ENCODE measurements at places on chromosomes 6 and 20.

DNA sequence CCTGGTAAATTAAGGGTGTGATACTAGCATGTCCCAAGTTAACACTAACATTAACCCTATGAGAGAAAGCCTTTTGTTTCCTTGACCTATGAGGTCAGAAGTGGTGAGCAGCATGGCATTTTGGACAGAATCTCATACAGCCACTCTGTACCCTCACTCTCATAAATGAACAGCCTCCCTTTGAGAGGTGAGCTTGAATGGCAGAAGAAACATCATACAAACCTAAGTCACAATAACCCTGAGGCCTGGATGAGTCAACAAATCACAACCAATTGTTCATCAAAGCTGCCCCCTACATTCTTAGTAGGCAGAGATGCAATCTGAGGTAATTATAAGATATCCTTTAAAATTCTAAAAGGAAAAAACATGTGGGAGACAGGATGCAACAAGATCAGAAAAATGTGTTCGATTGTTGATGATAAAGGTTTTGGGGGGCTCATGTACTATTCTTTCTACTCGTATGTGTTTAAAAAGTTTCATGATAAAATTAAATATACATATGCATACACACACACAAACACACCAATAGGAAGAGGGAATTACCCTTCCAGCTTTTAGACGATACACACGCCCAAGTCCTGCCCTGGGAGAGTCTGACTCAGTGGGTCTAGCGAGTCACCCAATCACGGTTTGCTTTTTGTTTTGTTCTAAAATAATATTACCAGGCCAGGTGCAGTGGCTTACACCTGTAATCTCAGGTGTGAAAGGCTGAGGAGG is 117.3 kb downstream of the ARHGAP18 start:
- no peak for DNase-seq

- DNase-seq, result no peak
Observed at GRCh38 chr6:123515715-123516114, 121.0 kb downstream of the TRDN start.

DNA sequence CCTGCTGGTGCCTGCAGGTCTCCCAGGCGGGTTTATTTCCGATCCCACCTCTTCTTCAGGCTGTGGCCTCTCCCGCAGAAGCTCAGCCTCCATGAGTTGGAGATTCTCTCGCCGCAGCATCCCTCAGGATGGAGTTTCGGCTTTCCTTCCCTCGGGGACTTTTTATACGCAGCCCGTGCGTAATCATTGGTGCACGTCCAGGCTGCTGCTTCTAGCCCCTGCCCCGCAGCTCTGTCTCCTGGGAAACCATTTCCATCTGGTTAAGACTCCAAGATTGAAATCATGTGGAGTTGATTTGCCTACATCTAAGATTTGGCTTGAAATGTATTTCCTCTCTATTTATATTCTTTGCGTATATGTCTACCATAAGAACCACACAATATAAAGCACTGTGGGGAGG is 46.7 kb upstream of the CARMIL1 start:
- DNase-seq, result no peak

- DNase-seq, result no peak
Observed at GRCh38 chr6:142627474-142627873, 317.5 kb downstream of the HIVEP2 start.

GRCh38 chr20:57381596-57382503 is 9.3 kb upstream of the RBM38 start:
- peak; percentile 59 for DNase-seq

GRCh38 chr6:121201105-121201504 is 133.2 kb downstream of the TBC1D32 start:
- no peak for DNase-seq

DNA sequence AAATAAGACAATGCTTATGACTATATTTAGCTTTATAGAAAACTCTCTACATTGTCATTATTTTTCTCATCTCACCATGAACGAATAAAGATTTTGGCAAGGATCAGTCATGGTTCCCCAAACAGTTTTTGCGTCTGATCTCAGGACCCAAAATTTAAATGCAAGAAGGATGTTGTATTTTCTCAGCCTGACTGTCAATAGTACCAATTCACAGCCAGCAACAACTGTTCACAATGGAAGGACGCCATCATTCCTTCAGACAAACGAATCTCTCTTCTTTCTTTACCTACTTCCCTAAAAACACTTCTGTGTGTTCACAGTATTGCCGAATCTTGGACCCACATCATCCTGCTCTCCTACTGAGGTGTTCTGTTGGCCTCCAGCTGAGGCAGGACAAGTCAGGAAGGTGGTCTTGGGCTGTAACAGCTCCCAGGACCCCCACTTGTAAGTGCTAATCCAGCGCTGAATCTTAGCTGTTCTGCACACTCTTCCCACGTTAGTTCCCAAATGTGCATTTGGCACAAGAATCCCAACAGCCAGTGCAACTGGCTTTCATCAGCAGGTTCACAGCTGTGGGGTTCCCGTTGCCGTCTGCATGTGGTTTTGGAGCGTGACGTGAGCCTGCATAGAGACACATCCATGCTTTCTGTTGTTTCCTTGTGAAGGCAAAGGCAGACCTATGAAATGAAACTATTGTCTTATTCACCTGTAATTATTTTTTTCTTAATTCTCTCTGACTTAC is 600.0 kb downstream of the QKI start:
- no peak for DNase-seq

DNA sequence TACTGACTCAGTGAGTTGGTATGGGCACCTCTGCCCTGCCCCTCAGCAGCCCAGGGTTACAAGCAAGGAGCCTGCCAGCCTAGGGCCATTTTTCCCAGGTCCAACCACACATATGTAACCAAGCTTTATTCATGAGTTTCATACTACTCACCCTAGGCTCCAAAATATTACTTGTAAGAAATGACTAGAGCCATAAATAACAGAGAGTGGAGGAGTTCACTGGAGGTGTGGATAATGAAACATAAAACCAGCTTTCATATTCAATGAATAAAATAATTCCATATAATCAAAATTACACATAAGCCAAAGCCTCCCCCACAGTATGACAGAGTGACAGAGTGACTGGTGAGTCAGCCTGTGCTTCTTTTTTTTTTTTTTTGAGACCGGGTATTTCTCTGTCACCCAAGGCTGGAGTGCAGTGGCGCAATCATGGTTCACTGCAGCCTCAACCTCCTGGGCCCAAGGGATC is 229.8 kb upstream of the SASH1 start:
- DNase-seq, result no peak

- DNase-seq, result no peak
Observed at GRCh38 chr6:133083248-133083967, 157.7 kb upstream of the EYA4 start.

DNA sequence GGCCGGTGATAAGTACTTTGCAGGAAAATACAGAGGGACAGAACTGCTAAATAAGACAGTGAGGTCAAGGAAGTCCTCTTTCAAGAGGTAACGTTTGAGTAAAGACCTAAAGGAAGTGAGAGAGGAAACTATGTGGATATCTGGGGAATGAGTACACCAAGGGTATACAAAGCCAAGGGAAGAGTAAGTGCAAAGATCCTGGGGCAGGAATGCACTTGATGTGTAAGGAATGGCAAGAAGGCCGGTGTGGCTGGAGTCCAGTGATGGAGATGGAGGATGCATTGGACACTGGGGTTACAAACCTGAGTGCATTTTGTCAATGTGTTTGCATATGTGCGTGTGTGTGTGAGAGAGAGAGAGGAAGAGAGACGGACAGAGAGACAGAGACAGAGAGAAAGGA is 32.1 kb upstream of the TGM2 start:
- DNase-seq, result no peak

DNA sequence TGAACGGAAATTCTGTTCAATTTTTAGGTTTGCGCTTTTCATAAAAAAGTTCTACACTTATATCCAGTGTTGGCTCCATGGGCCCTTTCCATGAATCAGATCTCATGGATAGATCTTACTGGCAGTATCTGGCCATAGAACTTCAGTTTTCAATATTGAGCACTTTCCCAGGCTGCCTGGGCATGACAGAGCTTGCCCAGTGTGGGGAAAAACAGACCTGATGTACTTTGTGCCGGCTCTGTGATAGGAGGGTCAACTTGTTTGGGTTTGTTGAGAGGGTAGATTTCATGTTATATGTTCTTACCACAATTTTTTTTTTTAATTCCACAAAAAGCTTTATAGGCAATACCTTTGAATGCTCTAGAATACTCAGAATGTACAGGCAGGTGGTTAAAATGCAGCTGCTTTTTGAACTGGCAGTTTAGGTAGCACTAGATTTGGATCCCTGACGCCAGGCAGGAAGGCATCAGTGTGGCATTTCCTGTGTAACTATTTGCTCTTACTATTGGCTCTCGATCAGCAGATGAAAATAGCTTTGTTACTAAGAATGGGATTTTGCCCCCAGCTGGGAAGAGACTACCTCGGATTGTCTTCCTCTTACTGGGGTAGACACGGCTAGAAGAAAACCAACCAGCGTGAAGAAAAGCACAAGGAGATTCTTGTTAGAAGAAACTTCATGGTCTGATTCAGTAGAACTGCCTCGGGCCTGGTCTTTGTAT is 404.9 kb upstream of the SOX4 start:
- DNase-seq, result no peak

- no peak for DNase-seq
Observed at GRCh38 chr6:135087803-135088202, 33.2 kb upstream of the HBS1L start.

GRCh38 chr6:126337323-126337722 is 2.6 kb upstream of the CENPW start:
- no peak for DNase-seq

GRCh38 chr20:4750381-4750780 is 28.7 kb downstream of the PRND start:
- DNase-seq, result no peak

- DNase-seq, result no peak
Observed at GRCh38 chr20:53954723-53955658, 115.4 kb downstream of the BCAS1 start.

GRCh38 chr6:22333802-22334201 is 37.0 kb upstream of the PRL start:
- no peak for DNase-seq

- DNase-seq, result no peak
Observed at GRCh38 chr6:168837254-168838036, 396.5 kb downstream of the SMOC2 start.

- DNase-seq, result peak; percentile 88
Observed at GRCh38 chr6:105402090-105402938, 568 bp downstream of the PREP start.

- DNase-seq, result no peak
Observed at GRCh38 chr6:106124015-106124414, 37.9 kb downstream of the PRDM1 start.

DNA sequence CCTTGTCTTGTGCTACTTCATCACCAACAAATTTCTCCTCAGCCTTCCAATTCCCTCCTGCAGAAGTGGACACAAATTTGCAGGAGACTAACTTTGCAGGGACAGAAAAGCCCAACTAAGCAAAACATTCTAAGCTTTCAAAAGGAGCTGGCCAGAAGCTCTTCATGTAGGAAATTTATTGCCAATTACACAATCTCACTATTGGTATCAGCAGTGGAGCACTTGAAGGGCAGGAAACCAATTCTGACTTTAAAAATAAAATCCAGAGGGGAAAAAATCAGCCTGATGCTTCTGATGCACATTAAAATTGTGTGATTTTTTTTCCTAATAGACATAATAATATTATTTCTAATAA is 193.3 kb downstream of the LY86 start:
- no peak for DNase-seq

DNA sequence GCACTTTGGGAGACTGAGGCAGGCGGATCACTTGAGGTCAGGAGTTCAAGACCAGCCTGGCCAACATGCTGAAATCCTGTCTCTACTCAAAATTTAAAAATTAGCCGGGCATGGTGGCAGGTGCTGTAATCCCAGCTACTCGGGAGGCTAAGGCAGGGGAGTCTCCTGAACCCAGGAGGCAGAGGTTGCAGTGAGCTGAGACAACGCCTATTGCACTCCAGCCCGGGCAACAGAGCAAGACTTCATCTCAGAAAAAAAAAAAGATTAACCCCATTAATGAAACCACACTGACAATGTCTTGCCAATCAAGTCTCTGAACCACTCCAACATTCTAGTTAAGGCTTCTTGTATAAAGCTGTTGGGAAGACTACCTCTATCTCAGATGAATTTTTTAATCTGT is 4.0 kb downstream of the PREP start:
- no peak for DNase-seq

DNA sequence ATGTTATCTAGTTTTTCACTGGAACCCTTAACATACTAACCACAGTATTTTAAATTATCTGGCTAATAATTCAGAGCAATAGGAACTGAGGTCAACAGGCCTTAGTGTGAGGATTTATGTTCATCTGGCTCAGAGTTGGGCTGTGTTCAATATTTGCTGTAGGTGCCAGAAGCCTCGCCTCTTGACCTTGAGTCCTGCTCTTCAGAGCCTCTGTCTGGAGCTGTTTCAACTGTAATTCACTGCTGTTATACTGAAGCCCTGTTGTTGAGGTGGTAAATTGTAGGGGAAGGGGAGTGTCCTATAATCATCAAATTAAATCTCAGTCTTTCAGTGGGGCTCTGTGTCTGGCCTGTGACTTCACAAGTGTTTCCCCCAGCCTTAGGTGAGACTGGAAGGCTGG is 184.4 kb downstream of the CDH26 start:
- DNase-seq, result no peak

DNA sequence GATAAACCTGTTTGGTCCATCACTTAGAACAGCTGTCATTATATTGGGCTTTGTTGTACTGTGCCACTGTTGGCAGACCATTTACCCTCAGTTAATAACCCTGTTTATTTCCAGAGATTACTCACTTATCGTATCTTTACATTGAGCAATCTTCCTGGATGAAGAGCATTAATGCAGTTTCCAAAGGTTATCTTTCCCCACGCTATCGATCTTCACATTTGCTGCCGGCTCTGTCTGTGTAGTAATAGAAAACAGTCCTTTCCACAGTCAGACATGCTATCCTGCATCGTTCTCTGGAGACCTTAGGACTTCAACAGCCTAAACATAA is 27.4 kb downstream of the GHRH start:
- no peak for DNase-seq

GRCh38 chr6:14472986-14473337 is 355.4 kb downstream of the CD83 start:
- no peak for DNase-seq

DNA sequence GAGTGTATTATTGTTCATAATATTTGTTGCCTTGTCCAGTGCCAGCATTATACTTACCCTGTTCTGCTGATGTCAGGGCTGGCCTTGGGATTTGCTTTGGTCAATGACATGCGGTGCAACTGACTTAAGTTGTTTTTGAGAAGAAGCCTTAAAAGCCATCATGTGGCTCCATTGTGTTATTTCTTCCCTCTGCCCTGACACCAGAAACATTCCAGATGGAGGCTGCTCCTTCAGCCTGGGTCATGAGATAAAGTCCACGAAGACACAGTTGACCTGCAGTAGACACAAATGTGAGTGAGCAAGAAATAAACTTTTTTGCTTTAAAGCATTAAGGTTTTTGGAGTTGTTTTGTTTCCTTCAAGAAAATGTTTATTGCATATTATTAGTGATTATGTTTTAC is 7.5 kb upstream of the HINT3 start:
- DNase-seq, result no peak

All from right kidney (tissue), 9 donors.